D721Med (cell line): ENCODE measurements at places on chromosomes 12 and 14.
A peak's percentile ranks its signal among the peaks of the same experiment; 100 is the strongest.

DNA sequence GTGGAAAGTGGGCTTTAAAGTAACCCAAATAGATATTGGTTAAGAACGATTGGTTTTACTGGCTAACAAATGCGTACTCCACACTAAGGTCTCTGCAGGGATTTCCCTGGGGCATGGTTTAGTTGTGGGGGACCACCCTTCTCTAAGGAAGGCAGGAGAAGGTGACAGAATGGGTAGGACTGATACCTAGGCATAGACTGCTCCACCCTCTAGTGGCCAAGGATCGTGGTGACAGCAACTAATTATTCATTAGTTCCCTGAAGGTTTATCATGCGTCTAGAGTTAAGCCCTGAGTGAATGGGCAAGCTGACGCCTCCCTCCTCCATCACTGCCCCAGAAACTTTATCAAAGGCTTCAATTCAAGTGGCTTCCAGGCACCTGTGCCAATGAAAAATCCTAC lies 9.1 kb downstream of the FAM181A start:
- DNase-seq = peak; percentile 57

- no peak for DNase-seq
Observed at GRCh38 chr12:90969346-90969745, 14.4 kb upstream of the CCER1 start.

DNA sequence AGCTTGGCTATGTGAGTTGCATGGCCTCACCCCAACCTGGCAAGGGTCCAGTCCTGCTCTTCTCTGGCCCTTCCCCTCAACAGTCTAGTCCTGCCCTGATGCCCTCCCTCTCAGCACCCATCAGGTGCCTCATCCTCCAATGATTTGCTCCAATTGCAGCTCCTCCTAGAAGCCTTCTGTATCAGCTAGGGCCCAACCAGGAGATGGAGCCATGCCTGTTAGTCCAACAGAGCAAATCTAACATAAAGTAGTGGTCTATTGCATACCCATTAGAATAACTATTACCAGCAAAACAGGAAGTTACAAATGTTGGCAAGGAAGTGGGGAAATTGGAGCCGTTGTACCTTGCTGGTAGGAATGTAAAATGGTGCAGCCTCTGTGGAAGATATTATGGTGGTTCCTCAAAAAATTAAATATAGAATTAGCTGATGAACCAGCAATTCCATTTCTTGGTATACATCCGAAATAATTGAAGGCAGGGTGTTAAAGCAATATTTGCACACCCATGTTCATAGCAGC lies 163.5 kb downstream of the VRK1 start:
- DNase-seq = no peak

DNA sequence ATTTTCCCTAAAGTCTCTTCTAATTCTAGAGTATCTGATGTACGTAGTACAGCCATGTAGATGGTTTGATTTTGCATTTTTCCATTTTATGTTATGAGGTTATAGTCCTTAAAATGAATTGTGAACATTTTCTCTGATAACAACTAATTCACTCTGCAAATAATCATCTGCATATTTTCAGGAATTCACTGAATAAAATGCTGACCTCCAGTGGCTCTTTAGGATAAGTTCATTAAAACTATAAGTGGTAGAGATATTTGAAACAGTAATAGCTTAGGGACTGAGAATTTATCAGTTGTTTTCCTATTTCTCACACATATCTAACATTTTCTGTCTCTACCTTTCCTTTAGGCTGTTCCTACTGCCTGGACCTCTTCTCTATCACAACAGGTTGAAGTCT lies 4.4 kb downstream of the MSRB3 start:
- no peak for DNase-seq

GRCh38 chr12:55865327-55865726 lies 22.6 kb upstream of the MMP19 start:
- no peak for DNase-seq

DNA sequence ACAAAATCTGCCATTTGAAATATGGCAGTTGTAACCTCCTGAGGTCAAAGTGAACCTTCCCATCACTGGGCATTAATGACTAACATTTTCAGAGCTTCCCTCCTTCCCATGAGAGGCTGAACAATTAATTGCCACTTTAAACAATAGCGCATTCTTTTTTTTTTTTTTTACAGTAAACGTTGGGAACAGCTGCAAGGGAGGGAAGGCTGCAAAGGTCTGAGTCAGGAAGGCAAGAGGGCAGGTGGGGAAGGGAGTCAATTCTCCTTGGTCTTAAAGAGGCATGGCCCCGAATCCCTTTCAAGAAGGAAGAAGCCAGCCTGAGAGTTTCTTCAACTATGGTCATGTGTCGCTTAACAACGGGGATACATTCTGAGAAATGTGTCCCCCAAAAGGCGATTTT lies 41.0 kb upstream of the PLEKHG3 start:
- DNase-seq = no peak

DNA sequence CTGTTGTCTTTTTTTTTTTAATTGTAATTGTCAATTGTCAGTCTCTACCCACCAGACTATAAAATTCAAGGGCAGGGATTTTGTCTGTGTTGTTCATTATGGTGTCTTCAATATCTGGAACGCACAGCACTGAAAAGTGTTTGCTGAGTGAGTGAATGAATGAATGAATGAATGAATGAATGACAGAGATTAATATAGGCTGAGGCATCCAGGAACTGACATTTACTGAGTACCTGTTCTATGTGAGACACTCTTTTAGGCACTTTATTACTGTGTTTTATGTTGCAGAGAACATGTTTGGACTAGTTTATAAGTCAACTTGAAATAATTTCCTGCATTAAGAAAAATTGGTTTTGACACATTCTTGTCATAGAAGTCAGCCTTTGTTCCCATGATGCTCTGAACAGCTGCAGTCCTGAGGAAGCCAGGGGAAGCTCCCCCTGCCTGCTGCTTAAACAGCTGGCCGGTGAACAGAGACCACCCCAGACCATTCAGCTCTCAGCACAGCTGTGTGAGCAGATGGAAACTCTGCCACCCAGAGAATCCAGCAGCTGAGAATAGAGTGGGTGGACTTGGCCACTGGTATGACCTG lies 160.7 kb upstream of the CCND2 start:
- no peak for DNase-seq
